ENCODE measurements at places on chromosomes 1 and 21. TPM values are rescaled to one million over a fixed set of nuclear protein-coding genes. Genes with fewer than 3 reads are reported as not detected.
A peak's percentile ranks its signal among the peaks of the same experiment; 100 is the strongest.

The KPRP gene
- total RNA-seq = not detected

The C1orf56 gene
- total RNA-seq = 1.1 TPM

The HSD3B1 gene
- total RNA-seq = not detected

DNA sequence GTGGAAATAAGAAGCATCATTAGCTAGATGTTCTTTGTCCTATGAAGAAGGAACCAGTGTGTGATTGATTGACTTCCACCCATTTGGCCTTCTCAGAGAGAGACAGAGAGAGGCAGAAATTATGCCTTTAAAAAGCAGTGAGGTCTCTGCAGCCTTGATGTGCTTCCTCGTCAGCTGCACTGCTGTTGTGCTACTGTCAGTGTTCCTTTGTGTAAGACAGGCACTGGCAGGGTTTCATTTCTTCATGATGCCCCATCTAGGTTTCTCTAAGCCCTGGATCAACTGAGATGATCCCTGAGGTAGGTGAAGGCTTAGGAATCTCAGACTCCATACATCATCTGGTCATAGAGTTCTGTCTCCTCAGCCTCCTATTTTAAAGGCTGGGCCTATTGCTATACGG, 34.9 kb downstream of the GPR3 start:
- peak; percentile 18 for DNase-seq

GRCh38 chr1:101178341-101178687, 58.5 kb upstream of the S1PR1 start:
- no peak for DNase-seq

GRCh38 chr1:223243441-223244050, 100.5 kb upstream of the TLR5 start:
- no peak for DNase-seq

DNA sequence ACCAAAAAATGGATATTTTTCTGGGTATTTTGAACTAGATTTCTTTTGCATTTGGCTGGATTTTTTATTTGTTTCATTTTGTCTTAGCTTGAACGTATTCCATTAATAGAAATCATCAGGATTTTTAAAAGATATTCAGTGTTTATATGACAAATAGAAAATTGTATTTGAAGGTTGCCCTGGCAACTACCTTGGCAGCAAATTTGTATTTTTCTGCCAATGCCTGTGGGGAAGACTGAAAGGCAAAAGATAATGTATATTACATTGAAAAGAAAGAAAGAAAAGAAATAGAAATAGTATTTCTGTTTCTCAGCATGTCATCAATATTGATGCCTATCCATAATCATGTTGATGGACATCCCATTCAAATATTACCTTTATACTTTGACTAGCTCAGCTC, 16.8 kb downstream of the VCAM1 start:
- peak; percentile 39 for DNase-seq

- no peak for DNase-seq
Measured at GRCh38 chr1:102715150-102715549, 393.2 kb downstream of the COL11A1 start.

DNA sequence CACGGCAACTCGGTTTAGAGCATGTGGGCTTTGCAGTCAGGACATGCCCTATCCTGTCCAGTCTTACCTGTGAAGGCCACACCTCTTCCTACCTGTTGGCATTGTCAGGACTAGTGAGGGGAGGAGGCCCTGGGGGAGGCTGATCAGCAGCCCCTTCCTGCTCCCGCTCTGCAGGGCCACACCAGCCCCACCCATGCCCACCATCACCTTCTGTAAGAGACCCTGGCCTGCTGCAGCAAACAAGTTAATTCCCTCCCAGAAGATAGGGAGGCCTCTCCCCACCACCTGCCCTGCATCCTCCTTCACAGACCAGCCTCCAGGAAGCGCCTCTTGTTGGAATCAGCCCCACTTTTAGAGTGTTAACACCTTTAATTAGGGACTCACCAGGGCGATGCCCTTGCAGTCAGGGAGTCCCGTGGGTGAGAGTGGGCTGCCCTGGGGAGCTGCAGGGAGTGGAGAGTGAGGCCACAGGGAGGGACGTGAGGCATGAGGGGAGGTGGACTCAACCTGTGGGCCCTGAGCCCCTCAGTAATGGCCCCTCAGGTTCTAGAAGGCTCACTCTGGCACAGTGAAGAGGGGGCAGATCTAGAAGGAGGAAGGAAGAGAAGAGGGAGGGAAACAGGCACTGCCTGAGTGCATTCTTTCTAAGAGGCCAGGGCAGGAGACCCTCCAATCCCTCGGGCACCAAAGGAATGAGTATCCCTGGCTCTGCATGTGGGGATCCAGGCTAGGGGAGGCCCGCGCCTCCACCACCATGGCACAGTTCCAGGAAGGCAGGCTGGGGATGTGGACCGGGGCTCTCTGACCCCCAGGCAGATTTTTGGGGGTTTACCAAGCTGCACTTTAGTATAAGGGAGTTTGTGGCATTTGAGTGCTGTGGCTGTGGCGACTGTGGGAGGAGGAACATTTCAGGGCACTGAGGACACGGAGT, 8.2 kb downstream of the UMODL1 start:
- DNase-seq = no peak

- no peak for DNase-seq
Measured at GRCh38 chr1:156808186-156809030, 8.2 kb downstream of the SH2D2A start.

Data from dermis blood vessel endothelial cell (primary cell).